ENCODE measurements at places on chromosomes 7 and 10.
A peak's percentile ranks its signal among the peaks of the same experiment; 100 is the strongest.

- peak; percentile 19 for DNase-seq
These were observed 23.9 kb upstream of the CYCS start for GRCh38 chr7:25148772-25149575.

GRCh38 chr10:102629661-102630614 is 14.3 kb upstream of the TRIM8 start:
- peak; percentile 93 for DNase-seq

DNA sequence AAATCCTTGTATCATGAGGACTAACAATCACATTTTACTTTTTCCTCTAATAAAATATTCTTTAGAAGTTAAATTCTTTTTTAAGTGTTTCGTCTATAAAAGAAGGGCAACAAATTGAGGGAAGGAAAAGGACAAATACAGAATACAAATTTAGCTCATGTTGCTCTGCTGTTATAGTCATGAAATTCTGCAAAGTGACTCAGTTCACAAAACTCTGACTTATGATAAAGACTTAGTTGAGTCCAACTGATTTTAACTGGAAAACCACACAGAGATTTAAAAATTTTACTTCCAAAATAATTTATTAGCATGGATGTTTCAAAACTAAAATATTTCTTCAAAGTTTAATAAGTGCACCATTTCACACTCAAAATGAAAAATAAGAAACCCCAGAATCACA is 75.0 kb upstream of the GPR22 start:
- DNase-seq: peak; percentile 68

DNA sequence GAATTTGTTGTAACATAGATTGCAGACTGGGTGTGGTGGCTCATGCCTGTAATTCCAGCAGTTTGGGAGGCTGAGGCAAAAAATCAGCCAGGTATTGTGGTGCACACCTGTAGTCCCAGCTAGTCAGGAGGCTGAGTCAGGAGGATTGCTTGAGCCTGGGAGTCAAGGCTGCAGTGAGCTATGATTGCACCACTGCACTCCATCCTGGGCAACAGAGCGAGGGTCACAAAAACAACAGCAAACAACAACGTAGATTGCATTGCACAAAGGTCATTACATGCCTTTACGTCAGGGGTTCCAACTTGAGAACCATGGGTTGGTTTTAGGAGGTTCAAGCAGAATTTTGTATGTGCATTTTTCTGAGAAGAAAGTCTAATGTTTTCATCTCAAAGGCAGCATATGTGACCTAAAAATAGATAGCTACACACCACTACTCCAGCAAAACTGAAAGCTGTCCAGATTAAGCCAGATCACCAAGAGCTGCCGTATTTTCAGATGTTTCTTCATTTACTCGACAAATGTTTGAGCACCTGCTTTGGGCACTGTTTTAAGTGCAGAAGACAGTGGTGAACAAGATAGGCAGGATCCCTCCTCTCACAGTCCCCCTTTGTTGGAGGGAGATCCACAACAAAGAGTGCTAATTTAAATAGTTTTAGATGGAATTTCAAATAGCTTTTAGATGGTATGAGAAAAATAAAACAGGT is 28.3 kb upstream of the CYP26C1 start:
- no peak for DNase-seq

- no peak for DNase-seq
These were observed 29.1 kb downstream of the EPC1 start for GRCh38 chr10:32317795-32318357.

GRCh38 chr10:33419311-33419710 is 84.8 kb upstream of the NRP1 start:
- DNase-seq: no peak

DNA sequence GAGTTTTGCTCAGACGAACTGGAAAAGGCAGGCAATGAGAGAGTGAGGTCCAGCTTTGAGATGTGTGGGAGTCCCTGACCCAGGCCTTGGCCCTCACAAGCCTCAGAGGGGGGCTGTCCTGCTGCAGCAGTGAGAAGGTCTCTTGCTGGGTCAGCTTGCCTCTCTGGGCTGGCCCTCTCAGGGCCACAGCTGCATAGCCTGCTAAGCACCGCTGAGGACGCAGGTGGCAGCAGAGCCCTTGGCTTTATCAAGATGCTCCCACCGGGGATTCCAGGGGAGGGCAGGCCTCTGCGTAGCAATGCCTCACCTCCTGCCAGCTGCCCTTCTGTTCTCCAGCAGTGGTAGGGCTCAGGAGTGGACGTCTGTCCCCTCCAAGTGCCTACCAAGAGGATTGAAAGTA is 128.7 kb downstream of the COBL start:
- DNase-seq: no peak

GRCh38 chr7:66929165-66929564 is 8.1 kb downstream of the TMEM248 start:
- DNase-seq: no peak

GRCh38 chr7:42338916-42339540 is 102.0 kb upstream of the GLI3 start:
- DNase-seq: no peak

DNA sequence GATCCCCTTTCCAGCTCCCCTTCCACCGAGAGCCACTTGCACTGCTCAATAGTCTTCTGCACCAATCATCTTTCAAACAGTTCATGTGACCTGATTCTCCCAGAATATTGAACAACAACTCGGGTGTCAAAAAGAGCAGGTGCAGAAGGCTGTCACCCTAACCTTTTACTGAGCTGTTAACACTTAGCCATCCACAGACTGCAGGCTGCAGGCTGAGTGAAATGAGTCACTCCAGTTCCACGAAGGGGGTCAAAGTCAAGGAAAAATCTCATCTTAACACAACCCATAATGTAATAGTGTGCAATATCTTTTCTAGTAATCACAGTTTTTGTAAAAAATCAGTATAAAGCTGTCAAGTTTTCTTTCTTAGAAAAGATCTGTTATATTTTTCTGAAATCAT is 63.1 kb downstream of the MTPAP start:
- DNase-seq: no peak

DNA sequence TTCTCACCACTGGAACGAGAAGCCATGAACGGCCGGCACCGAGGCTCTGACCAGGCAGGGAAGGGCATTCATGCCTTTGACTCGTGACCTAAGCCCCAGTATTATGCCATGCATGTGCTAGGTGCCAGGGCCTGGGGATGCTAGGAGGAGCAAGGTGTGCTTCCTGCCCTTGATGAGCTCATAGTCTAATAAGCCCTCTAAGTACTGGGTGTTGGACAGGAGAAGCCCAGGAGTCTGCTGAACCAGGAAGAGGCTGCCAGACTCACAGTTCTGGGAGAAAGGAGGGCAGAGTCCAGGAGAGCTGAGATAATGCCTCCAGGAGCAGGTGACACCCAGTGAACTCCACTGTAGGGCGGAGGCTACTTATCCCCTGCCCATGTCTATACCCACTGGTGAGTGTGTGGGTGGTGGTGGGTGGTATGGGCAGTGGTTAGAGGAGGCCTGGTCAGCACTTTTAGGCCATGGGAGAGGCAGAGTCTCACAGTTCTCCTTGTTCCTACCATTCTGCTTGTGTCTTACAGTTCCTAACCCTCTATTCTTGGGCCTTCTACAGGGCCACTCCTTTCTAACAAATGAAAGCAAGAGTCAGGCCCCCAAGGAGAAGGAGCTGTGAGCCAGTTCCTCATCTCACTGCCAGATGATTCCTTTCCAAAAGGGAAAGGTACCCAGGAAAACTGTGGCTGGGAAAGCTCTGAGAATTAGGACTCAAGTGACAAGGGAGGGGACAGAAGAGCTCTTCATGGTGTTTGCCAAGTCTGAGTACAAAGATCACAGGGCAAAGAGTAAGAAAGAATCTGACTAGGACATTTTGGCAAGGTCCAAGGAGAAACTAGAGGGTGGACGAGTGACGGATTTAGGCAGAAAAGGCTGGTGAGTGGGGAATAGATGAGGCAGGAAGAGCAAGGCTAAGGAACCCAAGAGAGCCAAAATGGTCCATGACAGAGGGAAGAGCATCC is 3.6 kb upstream of the MXI1 start:
- no peak for DNase-seq

DNA sequence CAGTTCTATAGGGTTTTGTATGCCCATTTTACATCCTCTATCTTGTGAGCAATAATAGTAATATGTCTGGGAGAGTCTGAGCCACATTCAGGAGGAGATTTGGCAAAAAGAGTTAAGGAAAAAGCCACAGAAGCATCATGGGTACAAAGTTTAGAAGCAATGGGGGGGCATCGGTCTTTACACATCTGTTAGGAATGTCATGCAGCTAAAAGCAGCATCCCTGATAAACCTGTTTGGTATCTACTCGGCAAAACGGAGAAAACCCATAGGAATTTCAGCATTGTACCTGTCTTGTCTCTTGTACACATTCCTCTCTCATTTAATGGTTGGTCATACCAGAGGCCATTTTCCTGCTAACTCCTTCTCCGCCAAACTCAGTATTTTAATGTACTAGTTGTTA is 12.5 kb upstream of the HERPUD2 start:
- DNase-seq: peak; percentile 86

DNA sequence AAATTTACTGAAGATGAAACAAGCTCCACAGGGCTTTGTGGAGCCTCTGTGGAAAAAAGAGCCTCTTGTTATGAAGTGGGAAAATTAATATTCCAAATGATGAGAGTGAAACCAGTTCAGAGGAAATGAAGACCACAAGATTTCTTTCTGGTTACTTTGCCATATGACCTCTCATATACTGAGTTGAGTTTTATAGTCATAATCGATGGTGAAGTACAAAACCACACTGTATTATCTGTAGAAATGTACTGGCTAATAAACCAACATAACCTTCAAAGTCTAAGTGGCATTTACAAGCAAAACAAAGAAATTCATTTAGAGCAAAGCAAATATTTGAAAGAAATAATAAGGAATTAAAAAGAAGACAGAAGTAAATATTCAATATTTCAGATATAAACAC is 662.6 kb upstream of the ZWINT start:
- DNase-seq: no peak

GRCh38 chr10:123996302-123996701 is 97.1 kb downstream of the CHST15 start:
- DNase-seq: no peak

- no peak for DNase-seq
These were observed 51.8 kb downstream of the ARHGAP22 start for GRCh38 chr10:48552946-48553564.

DNA sequence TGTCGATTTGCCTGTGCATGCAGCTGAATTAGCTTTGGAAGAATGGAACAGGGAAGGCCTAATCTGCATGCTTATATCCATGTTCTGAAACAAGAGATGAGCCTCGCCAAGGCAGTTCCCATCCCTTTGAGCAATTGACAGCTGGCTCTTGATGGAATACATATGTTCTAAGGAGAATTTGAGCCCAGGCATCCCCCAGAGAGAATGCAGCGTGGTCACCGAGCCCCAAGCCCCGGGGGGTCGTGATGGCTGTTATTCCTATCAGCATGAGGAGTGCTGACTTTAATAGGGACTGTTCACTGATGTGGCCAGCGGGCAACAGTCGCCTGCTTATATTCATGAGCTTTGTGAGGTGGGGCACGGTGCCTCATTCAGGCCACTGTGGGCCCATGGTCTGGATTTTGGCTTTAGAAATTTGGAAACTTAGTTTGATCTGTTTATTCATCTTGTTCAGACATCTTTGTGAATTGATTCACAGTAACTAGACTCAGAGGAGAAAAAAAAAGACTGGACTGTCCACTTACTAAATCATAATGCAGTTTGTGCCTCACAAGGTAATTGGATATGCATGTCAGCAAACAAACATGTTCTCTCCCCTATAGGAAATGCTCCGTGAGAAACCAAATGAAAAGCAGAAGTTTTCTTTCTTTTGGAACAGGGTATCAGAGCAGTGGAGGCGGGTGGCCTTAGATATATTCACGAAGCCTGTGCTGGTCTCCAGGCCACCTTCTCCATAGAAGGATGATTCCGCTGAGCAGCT is 204.9 kb downstream of the CCDC3 start:
- no peak for DNase-seq

GRCh38 chr10:62723375-62723774 is 81.1 kb upstream of the ADO start:
- DNase-seq: no peak

GRCh38 chr10:114285961-114286441 is 46.9 kb downstream of the VWA2 start:
- no peak for DNase-seq

DNA sequence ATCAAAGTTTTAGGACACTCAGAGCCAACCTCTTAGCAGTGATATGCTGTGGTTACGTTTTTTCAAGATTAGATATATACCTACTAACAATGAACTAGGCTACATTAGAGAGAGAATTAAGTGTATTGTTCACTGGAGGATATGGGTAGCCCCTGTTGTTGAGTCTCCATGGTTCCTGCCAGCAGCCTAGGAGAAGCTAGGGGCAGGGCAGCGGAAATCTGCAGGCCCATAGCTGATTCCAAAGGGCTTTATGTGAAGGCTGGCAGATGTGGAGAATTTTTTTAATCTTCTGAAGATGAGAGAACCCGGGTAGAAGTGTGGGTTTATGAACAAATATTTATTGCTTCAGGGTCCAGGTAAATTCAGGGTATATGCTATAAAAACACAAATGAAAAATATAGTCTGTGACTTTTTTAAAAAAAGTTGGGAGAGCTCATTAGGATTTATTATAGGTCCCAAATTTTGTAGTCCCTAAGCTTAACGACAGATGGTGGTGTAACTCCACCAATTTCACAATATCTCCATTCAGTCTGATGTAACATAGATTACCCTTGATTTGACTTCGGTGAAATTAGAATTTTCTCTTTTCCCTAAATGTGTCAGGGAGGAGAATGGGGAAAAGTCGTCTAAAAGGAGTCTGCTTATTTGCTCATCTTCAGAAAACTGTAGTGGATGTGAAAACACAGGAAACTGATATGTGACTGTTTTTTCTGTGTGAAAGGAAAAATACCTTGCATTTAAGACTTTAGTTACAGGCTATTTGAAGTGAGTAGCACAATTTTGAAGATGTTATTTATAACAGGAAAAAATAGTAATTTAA is 163.0 kb upstream of the PPP1R3A start:
- DNase-seq: peak; percentile 53

DNA sequence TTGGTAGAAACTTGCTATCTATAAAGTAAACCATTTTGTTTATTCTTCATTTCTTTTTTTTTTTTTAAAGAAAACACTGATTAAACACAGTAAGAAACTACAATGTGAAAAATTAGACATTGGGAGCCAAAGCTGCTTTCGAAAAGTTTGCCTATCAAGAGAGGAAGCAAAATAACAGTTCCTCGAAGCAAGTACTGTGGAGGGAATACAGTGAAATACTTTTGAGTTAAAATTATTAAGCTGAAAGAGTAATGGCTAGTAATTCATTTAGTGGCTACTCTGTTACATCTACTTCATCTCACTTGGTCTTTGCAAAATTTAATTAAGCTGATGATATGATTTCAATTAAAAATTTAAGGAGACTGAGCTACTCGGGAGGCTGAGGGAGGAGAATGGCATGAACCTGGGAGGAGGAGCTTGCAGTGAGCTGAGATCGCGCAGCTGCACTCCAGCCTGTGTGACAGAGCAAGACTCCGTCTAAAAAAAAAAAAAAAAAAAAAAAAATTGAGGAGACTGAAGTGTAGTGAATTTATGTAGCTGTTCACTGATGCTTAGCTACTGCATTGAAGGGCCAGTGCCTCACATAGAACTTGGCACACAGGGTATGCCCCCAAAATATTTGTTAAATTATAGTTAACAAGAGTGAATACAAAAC is 982.1 kb upstream of the MBL2 start:
- no peak for DNase-seq
